H1 (cell line): ENCODE measurements at places on chromosomes 2 and 18. TPM values are rescaled to one million over a fixed set of nuclear protein-coding genes. Genes with fewer than 3 reads are reported as not detected.

The SCYGR4 gene
- not detected in 2 replicates for polyA plus RNA-seq

- DNase-seq = no peak
Observed at GRCh38 chr2:190765386-190766173, 115.0 kb upstream of the GLS start.

GRCh38 chr2:232697807-232698110, 628 bp downstream of the GIGYF2 start:
- no peak for DNase-seq

DNA sequence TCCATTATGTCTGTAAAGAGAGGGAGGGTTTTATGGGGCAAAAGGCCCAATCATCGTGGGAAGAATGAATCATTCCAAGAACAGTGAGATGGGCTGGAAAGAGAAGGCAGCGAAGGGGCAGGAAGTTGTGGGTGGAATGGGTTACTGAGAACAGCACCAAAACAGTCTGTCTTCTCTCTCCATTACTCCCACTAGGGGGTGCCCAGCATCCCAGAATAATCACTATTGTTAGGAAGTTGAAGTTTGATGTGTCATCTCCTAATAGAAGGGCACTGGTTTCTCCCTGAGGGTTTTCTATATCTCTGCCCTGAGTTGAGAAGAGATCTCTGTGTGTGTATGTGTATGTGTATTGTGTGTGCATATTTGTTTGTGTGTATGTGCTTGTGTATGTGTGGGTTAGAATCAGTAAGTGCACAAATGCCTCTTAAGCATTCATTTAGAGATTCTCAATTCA, 76.6 kb upstream of the MAP4K3 start:
- no peak for DNase-seq

GRCh38 chr18:9209279-9209678, 72.7 kb downstream of the ANKRD12 start:
- DNase-seq = no peak
